ENCODE measurements at places on chromosomes 6 and 20.

- DNase-seq: no peak
Measured at GRCh38 chr6:150732765-150733539, 132.6 kb upstream of the MTHFD1L start.

DNA sequence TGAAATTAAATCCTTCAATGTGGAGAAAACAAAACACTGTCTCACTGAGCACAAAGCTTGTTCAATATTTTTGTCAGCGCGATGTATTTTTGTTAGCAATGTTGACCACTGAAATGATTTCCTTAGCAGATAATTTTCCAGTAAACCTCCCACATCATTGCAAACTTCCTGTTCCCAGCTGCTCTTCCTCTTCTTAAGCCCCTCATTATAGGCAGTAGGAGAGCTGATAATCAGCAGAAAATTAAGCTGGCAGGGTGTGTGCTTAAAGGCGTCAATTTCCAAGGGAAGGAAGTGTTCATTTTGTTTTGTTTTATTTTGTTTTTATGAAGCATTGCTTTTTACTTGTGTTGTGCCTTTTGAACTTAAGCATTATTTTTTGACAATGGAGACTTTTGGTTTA lies 29.1 kb upstream of the TMEM14A start:
- DNase-seq: no peak

GRCh38 chr20:35742741-35743523 lies 872 bp upstream of the RBM39 start:
- DNase-seq: no peak

DNA sequence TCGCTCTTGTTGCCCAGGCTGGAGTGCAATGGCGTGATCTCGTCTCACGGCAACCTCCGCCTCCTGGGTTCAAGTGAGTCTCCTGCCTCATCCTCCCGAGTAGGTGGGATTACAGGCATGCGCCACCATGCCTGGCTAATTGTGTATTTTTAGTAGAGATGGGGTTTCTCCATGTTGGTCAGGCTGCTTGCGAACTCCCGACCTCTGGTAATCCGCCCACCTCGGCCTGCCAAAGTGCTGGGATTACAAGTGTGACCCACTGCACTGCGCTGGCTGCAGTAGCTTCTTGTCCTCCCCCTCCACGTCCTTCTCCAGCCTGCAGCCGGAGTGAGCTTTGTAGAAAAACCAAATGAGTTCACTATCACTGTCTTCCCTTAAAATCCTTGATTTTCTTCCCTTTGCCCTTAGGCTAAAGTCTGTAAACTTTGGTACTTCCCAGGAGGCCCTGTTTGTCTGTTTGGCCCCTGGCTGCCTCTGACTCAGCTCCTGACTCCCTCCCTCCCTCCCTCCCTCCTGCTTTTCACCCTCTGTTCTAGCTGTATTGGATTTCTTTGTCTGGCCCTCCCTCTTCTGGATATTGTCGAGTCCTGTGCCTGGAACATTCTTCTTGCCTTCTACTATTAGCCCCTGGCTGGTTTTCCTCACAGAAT lies 12.9 kb downstream of the PARD6B start:
- no peak for DNase-seq

DNA sequence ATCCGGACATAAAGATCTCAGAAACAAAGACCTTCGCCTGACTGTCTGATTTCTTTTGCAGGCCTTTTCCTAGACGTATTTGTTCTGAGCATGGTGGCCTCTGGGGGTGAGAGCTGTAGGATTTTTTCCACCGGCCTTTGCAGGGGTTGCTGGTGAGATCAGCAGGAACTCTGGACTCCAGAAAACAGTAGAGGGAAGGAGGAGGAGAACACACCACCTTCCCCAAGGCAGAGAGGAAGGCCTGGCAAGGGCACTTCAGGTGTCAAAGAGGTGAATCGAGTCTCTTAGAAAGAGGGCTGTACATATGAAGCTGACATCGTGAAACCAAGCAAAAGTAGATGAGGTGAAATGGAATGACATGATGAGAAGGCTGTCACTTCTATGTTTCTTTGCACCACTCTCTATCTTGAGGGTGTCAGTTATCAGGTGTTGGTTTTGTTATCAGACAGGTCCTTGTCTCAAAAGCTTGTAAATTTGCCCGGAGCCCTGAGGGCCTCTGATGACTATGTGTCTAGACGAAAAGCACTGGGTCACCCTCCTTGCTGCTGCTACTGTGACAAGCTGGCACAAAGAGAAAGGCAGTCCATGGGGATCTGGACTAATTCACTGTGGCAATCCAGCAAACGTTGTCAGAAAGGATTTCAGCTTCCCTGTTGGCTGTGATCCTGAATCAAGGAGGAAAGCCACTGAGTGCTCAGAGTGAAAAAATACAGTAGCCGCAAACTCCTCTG lies 91.3 kb upstream of the MAP3K7 start:
- no peak for DNase-seq

GRCh38 chr20:50121858-50122271 lies 8.9 kb upstream of the UBE2V1 start:
- DNase-seq: no peak

DNA sequence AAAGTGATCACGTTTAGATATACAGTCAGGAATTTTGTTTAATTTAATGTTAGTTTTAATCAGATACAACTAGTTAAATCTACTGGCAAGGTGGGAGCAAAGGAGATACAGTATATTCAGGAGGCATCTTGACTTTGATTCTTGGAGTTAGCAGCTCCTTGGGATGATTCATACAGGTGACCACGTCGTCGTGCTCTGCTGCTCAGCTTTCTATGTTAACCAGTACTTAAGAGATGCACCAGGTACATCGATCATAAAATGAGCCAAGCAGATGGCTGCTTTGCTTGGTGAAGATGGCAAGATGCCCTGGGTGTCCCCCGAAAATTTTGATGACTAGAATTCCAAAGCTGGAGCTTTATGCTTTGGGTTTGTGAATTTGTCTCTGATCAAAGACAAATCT lies 64.7 kb downstream of the TBC1D7 start:
- DNase-seq: no peak

DNA sequence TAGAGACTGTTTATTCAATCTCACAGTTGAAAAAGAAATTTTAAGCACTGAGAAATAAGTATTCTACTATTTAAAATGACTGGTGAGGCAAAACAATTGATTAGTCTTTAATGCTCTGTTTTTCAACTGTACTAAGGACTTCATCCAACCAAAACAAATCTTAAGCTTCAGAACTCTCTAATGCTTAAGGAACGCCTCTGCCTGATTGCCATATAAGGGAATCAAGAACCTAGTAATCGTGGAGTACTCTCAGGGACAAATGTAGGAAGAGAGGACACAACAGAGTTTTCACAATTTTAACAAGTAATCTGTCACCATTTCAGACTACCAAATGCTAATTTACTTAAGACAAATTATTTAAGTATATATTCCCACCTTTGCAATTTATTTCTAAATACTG lies 16.1 kb downstream of the FBXO30 start:
- no peak for DNase-seq

DNA sequence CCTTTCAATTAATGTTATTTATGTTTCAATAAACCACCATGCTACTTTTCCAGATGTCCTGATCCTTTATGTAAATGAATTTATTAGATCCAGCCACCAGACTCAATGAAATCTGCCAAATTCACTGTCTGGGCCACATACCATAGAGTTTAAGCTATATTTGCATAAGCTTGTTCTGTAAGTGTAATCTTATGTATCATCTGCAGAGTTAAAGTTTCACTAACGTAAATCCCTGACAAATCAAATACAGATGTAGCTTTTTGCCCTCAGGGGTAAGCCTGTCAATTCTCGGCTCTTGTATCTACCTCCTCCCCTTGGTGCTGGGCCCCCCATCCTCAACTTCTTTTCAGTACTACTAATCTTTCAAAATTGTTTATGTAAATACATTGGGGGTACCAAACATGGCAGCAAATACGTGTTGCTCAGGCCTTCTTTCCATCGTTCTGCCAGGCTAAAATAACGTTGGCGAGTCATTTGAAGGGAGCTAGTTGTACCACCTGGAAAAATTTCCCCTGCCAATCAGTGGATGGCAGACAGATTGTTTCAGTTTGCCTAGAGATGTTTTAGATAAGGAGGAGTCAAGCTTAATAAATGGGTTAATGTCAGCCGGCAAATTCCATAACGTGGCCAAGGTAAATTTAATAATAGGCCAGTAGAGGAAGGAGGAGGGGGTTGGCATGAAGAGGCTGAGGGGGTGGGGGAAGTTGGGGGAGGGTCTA lies 79.6 kb downstream of the RPS12 start:
- no peak for DNase-seq

GRCh38 chr6:10415617-10416480 lies 975 bp upstream of the TFAP2A start:
- no peak for DNase-seq

- no peak for DNase-seq
Measured at GRCh38 chr20:59003836-59004492, 3.1 kb downstream of the CTSZ start.

- DNase-seq: no peak
Measured at GRCh38 chr6:84333842-84334241, 106.4 kb upstream of the CEP162 start.

GRCh38 chr6:96837081-96837971 lies at the start of gene GPR63:
TSS of gene GPR63 (minus strand) at chr6:96837477. CDS start at chr6:96799731, 37,746 bp downstream.
- peak; percentile 55 for DNase-seq

GRCh38 chr6:169097381-169097959 lies 156.2 kb downstream of the THBS2 start:
- DNase-seq: no peak

DNA sequence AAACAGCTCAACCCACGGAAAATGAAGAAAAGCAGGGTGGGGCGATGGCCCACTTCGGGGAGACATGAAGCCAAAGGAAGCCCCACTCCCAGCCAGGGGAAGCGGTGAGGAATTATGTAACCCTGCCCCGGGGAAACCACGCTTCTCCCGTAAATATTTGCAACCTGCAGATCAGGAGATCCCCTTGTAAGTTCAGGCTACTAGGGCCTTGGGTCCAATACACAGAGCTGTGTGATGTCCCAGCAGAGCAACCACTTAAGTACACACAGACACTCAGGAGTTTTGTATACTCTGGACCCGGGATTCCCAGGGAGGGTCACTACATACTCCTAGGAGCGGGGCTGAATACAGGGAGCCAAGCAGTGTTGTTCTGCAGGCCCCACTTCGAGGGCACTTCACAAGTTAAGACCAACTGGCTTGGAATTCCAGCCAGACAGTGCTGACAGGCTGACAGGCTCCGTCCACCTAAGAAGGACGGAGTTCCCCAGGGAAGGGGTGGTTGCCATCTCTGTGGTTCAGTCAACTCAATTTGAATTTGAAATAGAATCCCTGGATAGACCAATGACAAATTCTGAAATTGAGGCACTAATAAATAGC lies 301.4 kb upstream of the THEMIS start:
- no peak for DNase-seq

DNA sequence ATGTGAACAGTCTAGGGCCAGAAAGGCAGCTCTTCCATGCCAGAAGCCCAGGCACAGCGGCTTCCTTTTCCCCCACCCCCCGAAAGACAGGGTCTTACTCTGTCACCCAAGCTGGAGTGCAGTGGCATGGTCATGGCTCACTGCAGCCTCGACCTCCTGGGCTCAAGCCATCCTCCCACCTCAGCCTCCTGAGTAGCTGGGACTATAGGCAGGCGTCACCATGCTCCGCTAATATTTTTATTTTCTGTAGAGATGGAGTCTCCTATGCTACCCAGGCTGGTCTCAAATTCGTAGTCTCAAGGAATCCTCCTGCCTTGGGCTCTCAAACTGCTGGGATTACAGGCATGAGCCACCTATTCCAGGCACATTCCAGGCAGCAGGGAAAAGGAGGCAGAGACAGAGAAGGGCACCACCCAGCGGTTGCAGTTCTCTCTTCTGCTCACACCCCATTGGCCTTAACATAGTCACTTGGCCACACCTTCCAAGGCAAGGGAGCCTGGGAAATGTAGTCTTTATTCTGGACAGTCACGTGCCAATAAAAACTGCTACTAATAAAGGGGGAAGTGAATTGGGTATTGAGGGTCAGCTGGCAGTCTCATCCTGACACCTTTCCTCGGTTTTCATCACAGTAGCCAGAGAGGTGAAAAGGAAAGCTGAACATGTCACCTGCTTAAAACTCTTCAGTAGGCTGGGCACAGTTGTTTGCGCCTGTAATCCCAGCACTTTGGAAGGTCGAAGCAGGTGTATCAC lies 205.9 kb downstream of the ZMYND8 start:
- DNase-seq: no peak

- DNase-seq: no peak
Measured at GRCh38 chr20:270517-270916, 13.0 kb downstream of the DEFB132 start.

DNA sequence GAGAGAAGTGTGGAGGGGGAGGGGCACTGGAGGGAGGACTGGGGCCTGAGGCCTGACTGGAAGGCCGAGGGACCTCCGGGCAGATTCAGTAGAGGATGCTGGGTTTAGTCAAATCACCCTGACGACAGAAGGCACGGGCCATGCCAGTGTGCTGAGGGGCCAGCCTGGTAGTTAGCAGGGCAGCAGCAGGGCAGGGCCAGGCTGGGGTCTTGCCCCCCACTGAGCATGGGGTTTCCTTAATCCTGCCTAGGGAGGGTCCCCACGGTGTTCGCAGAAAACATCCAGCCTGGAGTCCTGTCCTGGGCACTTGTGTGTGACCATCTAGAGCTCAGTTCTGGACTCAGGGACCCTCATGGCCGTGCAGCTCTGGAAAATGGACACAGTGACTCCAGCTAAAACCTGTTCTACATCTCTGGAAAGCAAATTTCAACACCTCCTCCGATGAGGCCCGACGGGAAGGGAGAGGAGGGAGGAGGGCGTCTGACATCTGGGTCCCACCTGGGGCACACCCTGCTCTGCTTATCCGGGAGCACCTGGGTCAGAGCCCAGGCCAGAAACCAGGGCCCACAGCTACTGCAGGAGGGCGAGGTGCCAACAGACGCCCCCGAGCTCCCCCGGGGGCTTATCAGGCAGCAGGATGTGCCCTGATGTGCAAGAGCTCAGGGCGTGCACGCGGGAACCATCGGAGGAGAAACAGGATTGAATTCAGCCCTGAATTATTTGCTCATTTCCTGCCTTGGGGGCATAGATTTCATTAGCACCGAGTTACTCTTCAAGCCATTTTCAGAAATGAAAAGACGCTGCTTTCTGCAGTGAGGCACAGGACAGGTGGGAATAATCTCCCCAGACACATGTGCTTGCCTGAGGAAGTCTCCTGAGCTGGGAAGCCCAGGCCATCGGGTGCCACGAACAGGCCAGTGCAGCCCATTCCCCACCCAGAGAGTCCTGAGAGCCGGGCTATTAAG lies 78.0 kb upstream of the MPC1 start:
- no peak for DNase-seq

DNA sequence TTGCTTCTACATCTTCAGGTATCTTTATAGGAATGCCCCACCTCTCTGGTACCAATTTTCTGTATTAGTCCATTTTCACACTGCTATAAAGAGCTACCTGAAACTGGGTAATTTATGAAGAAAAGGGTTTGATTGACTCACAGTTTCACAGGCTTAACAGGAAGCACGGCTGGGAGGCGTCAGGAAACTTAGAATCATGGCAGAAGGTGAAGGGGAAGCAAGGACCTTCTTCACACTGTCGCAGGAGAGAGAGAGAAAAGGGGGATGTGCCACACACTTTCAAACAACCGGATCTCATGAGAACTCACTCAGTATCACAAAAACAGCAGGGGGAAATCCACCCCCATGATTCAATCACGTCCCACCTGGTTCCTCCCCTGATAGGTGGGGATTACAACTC lies 24.4 kb upstream of the LY86 start:
- no peak for DNase-seq
